Frontal cortex (tissue), 4 donors: ENCODE measurements at places on chromosomes 11 and 22.

DNA sequence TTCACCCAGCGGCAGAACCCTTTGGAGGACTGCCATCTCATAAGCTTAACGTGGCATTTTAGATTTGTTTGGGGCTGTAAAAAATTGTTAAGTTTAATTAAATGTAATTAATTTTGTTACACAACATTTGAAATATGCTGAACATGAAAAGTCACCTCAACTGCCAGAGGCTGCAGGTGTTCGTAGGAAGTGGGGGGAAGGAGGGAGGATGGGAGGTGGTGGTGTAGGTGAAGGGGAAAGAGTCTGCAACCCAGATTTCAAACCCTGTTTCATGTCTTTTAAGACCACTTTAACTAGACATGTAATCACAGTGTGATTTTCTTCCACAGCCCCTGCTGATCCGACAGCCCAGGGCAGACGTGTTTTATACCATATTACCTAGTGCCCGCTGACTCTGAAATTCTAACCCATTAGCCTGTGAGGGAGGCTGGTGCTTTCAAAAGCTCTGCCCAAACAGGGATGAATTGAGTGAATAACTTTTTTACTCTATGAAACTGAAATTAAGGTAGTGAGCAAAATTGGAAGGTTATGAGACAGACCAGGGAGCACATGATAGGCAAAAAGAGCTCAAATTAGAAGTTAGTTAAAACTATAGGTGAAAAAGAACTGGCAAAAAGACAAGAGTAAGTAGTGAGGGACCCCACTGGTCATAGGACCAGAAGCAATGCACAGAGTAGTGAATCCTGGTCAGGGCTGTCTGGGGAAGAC is 279.8 kb downstream of the DDX10 start:
- DNase-seq = no peak

GRCh38 chr11:125446279-125446678 is 49.8 kb downstream of the FEZ1 start:
- no peak for DNase-seq

GRCh38 chr22:49961005-49961600 is 531 bp downstream of the PIM3 start:
- DNase-seq = peak; percentile 65

GRCh38 chr11:14270690-14271542 is 88.1 kb downstream of the RRAS2 start:
- peak; percentile 34 for DNase-seq

GRCh38 chr11:68965901-68966853 is 14.6 kb downstream of the MRGPRD start:
- DNase-seq = no peak

DNA sequence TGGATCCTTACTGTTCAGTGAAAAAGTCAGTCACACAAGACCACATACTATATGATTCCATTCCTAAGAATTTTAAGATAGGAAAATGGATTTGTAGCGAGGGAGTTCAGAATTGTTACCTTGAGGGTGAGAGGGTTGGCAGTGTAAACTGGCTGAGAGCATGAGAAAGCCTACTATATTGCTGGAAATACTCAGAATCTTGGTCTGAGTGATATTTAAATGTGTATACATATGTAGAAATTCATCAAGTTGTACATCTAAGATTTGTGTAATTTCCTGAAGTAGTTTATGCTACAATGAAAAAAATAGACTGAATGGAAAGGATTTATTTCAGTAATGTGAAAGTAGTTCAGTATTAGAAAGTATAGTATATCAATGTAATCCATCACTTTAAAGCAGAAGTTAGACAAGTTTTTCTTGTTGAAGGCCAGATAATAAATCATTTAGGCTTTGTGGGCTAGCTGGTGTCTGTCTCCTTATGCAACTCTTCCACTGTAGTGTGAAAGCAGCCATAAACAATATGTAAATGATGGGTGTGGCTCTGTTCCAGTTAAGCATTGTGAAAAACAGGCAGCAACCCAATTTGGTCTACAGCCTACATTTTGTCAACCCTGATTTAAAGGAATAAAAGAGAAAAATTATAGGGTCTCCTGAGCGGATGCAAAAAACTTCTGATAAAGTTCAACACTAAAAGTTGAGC is 127.2 kb upstream of the THY1 start:
- no peak for DNase-seq

- DNase-seq = peak; percentile 22
These were observed 1.7 kb downstream of the PDE3B start for GRCh38 chr11:14645015-14645912.

DNA sequence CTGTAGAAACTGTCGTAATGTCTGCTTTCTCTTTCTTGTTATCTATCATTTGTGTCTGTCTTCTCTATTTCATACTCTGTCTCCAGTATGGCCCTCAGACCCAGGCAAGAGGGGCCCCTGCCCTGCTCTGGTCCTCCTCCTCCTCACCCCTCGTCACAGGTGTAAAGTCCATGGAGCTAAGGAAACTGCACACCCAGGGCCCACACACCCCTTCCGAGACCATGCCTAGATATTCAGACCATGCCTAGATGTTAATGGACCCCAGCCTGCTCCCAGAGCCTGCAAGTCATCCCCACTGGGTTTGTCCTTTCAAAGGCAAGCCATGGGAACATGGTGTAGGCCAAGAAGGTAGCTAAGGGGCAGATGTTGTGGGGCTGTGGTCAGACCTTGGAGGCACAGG is 24.1 kb upstream of the ANO1 start:
- no peak for DNase-seq

- DNase-seq = no peak
These were observed 3.3 kb downstream of the PRR33 start for GRCh38 chr11:1888347-1888753.

GRCh38 chr11:115787302-115787701 is 283.1 kb upstream of the CADM1 start:
- no peak for DNase-seq

DNA sequence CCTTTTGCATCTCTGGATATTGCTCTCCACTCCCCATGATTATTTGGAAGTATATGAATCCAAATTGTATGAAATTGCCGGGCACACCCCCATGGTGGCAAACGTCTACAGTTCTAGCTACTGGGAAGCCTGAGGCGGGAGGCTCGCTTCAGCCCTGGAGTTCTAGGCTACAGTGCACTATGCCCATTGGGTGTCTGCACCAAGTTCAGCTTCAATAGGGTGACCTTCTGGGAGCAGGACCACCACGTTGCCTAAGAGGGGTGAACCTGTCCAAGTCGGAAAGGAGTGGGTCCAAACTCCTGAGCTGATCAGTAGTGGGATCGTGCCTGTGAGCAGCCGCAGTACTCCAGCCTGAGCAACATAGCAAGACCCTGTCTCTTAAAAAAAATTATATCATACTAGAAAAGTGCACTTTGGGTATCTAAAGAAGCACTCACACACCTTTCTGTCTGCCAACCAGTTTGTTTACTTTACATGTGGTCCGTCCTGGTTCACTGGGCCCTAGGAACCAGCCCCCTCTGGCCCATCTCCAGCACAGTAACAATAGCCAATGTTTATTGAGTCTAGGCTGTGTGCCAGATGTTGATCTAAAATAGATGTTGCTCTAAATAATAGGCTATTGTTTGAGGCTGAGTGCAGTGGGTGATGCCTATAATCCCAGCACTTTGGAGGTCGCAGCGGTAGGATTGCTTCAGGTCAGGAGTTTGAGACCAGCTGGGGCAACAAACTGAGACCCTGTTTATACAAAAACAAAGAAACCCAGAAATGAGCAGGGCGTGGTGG is 16.4 kb upstream of the KAT5 start:
- no peak for DNase-seq
